Stimulated activated CD4-positive, alpha-beta T cell treated with anti-CD3 and anti-CD28 coated beads, TNF-alpha, amount 100 ng/mL, for 1 hour (primary cell): ENCODE measurements at places on chromosomes 3 and 15.

GRCh38 chr15:101090428-101090790 lies 161.4 kb downstream of the CHSY1 start:
- DNase-seq: no peak

DNA sequence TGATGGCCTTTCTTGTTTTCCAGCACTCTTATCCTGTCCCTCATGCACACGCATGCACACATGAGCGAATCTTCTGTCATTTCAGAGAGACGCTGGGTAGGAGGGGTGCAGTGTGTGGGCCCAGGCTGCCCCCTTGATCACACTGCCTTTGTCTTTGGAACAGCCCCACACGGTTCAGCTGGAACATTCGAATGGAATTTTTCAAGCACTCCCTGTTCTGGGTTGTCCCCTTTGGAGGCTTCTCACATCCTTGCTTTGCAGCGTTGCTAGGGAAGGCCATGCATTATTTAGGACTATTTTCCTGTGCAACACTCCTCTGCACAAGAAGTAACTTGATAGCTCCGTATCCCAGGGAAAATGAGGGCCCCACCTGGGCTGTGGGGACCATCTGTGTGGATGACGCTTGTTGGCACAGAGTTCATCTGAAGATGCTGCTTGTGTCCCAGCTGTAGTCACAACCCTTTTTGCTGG lies 78.4 kb downstream of the SPSB4 start:
- no peak for DNase-seq

DNA sequence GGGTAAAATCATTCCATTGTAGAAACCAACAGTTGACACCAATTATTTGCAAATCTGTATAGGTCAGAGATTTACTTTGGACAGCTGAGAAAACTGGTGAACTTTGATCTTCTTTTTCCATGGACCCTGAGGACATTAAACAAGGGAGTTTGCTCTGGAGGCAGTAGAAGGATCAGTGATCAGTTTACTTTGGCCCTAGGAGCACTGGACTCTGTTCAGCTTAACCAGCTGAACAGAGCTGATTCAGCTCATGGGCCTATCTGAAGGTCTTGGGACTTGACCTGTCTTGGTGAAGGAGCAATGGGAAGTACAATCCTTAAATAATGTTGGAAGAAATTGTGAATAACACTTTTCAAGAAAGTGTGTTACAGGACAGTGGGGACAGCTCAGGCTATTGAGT lies 15.2 kb upstream of the TF start:
- no peak for DNase-seq

DNA sequence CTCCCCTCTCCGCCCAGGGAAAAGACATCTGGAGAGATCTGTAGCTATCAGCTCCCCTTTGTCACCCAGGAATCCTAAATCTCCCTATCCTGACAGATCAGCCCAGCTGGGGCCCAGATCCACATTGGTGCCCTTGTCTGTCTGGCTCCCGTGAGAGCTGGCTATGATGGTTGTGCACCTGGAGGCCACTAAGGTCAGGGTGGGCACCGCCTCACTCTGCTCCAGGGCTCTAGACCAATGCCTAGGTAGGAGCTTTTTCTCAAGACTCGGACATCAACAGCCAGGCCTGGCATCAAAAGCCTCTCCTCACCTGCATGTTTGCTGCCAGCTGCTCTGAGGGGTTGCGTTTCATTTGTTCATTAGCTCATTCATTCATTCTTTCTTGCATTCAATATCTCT lies 142.7 kb downstream of the SMAD6 start:
- DNase-seq: no peak

GRCh38 chr3:1693145-1693544 lies 405.5 kb upstream of the CNTN4 start:
- no peak for DNase-seq

DNA sequence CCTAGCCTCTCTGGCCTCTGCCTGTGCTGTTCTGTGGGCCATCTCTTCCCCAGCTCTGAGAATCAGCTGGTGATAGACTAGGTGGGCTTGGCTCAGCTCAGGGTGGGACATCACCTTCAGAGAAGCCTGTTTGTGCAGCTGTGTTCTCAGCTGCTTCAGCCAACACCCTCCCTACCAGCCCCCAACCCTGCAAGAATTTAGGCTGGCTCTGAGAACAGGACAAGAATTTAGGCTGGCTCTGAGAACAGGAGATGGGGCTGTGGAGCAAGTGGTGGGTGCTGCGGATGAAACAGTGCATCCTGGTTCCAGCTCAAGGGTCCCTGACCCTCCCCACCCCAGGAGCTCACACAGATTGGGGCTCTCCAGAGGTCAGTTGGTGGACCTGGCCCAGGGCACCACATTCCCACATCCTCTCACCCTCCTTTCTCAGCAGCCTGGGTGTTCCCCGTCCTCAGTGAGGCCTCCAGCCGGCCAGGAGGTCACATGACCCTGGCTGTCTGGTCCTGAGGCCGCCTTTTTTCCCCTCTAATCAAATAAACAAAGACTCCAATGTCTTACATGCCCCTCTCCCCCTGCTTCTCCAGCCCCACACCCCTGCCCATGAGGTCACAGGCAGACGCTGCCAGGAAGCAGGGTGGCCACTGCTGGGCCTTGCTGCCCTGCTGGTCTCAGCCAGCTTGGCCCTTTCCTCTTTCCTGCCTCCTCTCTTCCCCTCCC lies 14.9 kb downstream of the PLEKHO2 start:
- DNase-seq: no peak

DNA sequence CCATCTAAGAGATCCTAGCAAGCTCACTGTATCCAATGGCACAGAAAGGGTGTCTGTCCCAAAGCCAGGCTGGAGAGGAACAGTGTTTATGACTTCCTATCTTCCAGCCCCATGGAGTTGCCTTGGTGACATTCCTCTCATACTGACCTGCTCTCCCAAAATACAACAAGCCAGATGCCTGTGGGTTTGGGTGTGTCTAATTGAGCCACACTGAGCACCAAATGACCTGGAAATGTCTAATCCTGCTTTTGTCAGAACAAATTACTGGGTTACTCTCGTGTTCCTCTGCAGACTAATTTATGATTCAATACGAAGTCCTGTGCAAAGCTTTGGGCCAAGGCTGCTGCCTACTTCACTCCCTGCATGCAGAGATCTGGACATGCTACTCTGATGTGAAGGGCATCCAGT lies 98.1 kb upstream of the STRIT1 start:
- DNase-seq: no peak

DNA sequence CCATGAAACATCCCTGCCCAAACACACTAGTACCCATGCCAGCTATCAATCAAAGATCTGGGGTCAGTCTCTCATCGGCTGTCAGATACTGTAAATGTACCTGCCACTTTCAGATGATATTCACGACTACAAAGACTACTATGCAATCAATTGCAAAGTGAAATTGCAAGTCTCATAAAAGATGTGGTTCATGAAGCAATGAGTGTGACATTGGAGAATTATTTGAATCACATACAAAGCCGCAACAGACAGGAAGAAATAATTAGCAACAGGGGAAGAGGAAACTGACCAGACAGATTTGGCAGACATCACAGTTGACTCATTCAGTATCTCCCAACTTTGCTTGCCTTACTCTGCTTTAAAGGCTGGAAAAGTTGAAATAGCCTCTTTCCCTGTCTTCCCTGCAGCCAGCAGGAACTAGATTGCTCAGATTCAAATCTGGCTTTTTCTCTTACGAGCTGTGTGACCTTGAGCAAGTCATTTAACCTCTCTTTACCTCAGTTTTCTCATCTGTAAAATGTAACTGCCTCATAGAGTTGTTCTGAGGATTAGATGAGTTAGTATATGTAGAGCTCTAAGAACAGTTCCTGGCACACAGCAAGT lies 95.7 kb upstream of the C3orf80 start:
- DNase-seq: no peak

DNA sequence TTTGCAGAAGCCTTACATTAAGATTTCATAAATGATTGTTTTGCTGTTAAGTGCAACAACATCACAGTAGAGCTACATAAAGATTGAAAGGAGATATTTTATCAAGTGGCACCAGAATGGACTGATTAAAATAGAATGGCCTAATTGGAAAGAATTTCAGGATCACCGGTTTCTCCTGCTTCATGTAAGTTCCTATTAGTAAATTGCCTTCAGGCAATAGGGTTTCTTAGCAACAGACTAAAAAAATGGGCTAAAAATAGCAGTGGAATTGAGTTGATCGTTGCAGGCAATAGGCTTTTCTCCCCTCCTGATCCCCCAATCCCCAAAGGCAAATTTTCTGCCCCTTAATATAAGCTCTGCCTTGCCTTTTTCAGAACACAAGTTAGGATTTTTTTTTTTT lies 917 bp downstream of the LNP1 start:
- no peak for DNase-seq

DNA sequence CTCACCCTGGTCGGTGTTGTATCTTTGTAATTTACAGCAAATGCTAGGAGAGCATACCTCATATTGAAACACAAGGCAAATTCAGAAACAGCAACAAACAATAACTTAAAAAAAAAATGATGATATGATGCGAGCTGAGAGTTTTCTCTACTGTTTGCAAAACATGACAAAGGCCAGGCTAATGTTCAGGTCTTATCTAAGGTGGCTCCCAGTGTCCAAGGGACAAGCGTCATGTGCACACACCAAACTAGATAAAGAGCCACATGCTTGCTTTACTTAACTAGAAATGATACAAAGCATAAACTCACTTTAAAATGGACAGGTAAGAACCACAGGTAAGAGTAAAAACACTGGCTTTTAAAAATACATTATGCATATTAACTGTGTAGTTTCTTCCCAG lies 375.9 kb downstream of the FOXP1 start:
- DNase-seq: no peak

GRCh38 chr15:40334941-40335795 lies 5.6 kb downstream of the CCDC9B start:
- no peak for DNase-seq
